ENCODE measurements at places on chromosomes 7 and 10.

- DNase-seq, result peak; percentile 35
These were observed 8.4 kb downstream of the LRRC4 start for GRCh38 chr7:128022631-128023532.

- DNase-seq, result no peak
These were observed 199.5 kb downstream of the SH2D4B start for GRCh38 chr10:80737209-80737608.

GRCh38 chr7:17301471-17302456, 3.3 kb downstream of the AHR start:
- peak; percentile 42 for DNase-seq

GRCh38 chr7:54141576-54141975, 400.6 kb upstream of the VSTM2A start:
- DNase-seq, result no peak

DNA sequence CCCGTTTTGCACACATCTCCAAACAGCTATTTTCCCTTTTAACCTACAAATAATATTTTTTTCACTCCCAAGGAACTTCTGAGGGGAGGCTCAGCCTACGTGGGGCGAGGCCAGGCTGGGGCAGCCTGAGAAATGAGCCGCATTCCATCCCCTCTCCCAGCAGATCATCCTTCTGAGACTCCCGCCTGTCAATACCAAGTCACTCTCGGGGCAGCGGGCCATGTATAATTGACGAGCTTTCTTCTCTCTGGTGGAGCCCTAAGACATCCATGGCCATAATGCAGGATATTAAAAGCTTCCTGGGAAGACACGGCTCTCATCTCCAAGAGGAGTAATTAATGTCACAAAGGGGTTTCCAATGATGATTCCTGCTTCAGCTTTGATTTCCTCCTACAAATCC, 37.8 kb upstream of the CHST15 start:
- no peak for DNase-seq

- DNase-seq, result no peak
These were observed 71.6 kb upstream of the LAMB4 start for GRCh38 chr7:108201766-108202165.

- DNase-seq, result no peak
These were observed 129.7 kb downstream of the EPC1 start for GRCh38 chr10:32217216-32217615.

DNA sequence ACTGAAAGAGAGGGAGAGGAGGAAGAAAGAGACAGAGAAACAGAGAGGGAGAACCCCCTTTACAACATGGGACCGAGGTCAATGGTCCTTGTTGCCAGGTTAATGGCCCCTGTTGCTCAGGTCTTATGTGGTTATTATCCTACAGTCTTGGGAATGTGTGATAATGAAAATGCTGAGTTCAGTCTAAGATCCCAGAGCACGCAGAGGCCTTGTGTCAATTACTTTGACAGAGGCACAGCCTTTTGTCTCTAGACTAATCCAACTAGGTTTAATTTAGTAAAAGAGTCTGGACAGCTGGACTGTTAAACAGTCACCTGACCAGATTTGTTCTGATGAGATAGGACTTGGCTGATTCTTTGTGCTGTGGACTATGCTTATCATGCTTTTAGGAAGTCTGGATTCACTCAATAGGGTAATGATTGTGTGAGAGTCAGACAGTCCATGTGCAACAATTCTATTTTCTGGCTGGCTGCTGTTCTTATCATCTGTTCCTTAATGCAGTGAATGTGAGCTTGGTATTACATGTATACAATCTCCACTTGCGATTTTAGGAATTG, 157.4 kb upstream of the MAGI2 start:
- DNase-seq, result no peak

DNA sequence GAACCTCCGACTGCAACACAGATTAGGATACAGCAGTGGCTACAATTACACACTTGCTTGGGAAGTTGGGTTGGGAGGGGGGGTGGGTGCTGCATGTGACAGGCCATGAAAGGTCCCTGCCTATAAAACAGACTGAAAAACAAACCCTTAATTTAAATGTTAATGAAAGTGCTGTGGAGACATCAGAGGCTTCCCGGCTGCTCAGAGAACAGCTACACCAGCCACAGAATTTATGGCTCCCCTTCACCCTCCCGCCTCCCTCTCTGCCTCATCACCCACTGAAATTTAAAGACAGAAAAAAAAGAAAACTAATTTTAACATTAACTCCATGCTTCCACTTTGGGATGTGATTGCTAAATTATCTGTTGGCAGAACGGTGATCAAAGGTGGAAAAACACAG, 34.7 kb downstream of the FBXW4 start:
- no peak for DNase-seq

Measured in uterus (tissue), 4 donors.